Memory B cell (primary cell): ENCODE measurements at places on chromosomes 6 and 20.

GRCh38 chr6:13454286-13455221 is 32.8 kb downstream of the GFOD1 start:
- H3K36me3 ChIP-seq, result peaks cover 16% of the 10 kb centered on the region
- H3K27me3 ChIP-seq, result no peaks in the 10 kb centered on the region
- peaks cover 33% of the 10 kb centered on the region for H3K4me1 ChIP-seq
- DNase-seq, result peak; percentile 24

DNA sequence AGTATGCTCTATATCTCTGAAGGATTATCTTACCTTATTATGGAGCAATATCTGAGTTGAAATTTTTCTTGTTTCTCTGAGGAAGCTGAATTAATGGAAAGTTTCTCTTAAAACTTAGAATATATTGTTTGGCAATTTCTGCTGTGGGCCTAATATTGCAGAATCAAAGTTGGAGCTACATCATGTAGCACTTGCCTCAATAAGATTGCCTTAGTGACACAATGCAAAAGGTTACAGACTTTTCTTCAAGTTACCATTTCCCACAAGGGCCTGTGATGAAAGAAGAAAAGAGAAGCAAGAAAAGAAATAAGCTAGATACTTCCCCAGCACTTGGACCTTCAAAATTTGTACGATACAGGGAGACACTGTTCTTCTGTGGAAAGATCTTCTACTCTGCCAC is 151.2 kb downstream of the SOBP start:
- no peak overlapping the region for H3K4me3 ChIP-seq
- H3K36me3 ChIP-seq, result no peaks in the 10 kb centered on the region
- H3K27me3 ChIP-seq, result peaks cover 2% of the 10 kb centered on the region
- H3K4me1 ChIP-seq, result peaks cover 27% of the 10 kb centered on the region
- no peak for DNase-seq
- H3K27ac ChIP-seq, result no peak overlapping the region

DNA sequence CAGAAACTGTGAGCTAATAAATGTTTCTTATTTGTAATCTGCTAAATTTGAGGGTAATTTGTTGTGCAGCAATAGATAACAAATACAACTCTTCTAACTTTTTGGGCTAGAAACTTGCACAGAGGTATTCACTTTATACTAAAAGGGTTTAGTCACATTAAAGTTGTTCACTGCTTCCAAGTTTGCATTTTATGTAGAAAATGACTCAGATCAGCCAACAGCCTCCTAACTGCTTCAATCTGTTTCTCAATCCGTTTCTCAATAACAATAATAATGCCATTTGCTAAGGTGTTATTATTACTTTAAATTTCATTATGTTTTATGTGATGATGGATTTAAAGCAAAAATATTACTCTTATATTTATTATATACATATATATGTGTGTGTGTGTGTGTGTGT is 213.9 kb downstream of the CENPW start:
- H3K4me3 ChIP-seq, result no peak overlapping the region
- H3K36me3 ChIP-seq, result no peaks in the 10 kb centered on the region
- no peaks in the 10 kb centered on the region for H3K4me1 ChIP-seq

DNA sequence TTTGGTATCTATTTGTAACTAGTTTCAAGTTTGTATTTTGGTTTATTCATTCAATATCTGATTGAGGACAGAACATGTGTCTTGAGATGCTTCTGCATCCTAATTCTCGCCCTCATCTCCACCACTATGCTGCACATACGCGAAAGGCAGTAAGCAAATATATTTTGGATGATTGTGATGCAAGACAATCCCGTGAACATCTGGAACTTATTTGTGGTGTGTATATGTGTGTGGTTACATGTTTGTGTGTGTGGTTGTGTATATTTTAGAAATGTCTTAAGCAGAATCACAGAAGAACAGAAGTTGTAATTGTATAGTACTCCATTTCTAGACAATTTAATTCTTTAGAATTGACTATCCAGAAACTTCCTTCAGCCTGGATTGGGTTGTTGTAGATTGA is 35.1 kb upstream of the RNF144B start:
- H3K27me3 ChIP-seq, result no peaks in the 10 kb centered on the region
- peaks cover 2% of the 10 kb centered on the region for H3K36me3 ChIP-seq
- no peak overlapping the region for H3K4me3 ChIP-seq
- no peak for DNase-seq
- peaks cover 10% of the 10 kb centered on the region for H3K4me1 ChIP-seq

DNA sequence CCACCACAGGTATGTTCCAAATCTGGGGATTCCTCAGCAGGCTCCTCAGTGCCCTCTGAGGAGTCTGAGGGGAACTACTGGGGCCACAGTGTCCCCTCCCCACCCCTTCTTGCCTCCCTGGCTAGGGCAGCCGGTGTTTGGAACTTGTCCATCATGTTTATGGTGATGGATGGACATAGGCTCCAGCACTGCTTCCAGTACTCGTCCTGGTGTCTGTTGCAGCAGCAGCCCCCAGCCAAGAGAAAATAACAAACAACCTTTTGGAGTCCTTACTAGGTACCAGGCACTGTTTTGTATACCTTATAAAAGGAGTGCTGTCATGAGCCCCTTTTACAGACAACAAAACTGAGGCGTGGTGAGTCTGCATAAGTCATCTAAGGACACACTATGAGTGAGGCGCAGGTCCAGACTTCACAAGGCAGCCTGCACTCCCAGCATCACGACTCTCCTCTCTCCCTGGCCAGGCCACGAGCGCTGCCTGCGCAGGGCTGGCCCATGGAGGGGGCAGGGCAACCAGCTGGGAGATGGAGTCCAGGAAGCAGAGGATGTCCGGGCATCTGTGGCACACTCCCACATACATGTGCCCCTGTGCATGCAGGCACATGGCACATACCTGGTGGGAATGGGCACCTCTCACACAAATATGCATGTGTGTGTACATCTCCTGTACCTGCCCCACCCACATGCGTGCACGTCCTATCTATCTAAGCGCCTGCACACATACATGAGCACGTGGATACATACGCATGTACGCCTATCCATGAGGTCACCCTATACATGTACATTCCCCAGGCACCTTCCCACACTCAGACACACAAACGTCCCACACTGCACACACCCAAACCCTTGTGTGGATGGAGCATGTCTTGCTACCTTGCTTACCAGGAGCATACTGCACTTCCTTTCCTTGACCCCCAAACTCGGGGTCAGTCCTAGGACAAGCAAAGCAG is 152.7 kb downstream of the VEGFA start:
- peaks cover 4% of the 10 kb centered on the region for H3K27me3 ChIP-seq
- H3K36me3 ChIP-seq, result no peaks in the 10 kb centered on the region
- no peak overlapping the region for H3K27ac ChIP-seq
- H3K4me3 ChIP-seq, result no peak overlapping the region

DNA sequence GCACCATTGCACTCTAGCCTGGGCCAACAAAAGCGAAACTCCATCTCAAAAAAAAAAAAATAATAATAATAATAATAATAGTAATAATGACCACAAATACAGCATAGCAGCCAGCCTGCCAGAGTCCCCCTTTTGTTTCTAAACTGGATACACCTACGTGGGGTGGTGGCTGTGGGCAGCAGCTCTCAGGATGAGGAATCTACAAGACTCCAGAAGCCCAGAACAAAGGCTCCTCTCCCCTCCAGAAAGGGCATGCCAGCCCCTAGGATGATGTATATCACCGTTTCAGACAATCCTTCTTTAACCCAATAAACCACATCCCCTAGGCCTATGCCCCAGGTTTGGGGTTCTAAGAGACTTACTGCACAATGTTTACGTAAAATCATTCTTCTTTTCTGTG is 155.9 kb downstream of the QRSL1 start:
- H3K4me1 ChIP-seq, result peaks cover 15% of the 10 kb centered on the region
